ENCODE measurements at places on chromosomes 7 and 10.

GRCh38 chr10:47224546-47225218, 75.3 kb upstream of the GDF10 start:
- no peak for DNase-seq

DNA sequence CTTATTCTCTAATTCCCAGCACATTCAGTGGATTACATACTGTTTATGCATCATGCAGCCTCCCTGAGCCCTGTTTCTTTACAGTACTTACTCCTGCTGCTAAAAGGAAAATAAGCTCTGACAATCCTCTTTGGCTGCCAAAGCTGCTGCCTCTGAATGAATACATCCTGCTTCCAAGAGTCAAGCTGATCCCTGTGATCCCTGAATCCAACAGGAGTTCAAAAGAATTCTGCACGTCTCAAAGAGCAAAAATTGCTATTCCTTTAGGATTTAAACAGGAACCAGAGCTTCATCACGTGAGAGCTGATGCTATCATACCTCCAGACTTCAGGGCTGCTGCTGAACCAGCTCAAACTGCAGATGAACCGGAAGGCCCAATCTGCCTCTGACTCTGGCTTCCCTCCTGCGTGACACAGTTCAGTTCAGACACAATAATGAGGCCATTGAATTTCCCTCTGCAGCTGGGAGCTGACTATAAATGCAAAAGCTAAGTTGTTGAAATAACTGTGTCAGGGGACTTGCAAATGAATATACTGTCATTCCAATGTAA, 851.0 kb upstream of the PHF14 start:
- DNase-seq, result no peak

- DNase-seq, result no peak
Measured at GRCh38 chr10:90276894-90277475, 575.6 kb downstream of the KIF20B start.

DNA sequence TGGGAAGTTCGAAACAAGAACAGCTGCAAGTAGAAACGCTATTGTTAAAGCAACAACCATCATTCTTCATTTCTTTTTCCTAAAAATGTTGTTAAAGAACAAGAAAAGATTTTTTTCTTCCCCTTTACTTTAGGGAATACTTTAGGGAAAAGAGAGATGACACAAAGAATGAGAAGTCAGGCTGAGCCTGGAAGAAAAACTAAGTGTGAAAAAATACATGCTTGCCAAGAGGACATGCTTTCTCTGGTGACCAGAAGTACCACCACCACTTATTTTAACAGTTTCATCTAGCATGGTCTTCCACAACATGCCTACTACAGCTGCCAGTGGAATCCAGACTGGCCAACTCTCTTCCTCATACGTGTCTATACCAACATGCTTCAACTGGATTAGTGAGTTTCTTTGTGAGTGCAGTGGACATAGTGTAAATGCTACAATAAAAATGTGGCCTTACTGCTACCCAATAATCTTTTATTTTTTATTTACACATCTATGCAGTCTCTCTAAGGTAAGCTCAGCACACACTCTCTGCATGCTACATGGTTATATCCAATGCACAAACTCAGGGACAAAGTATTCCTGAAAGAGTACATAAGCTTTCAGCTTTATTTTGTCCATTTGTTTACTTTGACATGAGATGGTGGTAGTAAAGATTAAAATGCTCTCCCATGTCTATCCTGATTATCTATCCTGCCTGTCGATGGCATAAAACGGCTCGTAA, 196.2 kb downstream of the TAX1BP1 start:
- DNase-seq, result no peak

DNA sequence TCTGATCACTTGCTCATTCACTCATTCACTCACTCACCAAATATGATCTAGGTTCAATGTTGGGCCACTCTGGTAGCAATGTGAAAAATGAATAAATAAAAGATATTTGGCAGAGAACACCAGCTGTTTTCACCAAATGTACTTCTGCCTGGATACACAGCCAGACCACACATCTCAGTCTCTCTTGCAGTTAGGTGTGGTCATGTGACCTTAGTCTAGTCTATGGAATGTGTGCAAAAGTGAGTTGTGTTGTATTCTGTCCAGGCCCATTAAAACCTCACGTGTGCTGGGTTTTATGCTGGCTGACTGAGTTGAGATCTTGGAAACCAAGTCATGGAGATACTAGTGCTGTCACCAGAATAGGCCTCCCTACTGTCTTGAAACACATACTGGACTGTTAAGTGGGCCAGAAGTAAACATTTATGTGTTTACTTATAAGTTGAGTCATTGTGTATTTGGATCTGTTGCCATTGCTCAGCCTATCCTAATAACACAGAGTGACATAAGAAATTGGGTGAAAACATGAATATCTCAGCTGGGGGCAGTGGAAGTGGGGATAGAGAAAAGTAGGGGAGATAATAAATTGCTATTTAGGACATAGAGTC, 145.5 kb downstream of the PTEN start:
- DNase-seq, result no peak

DNA sequence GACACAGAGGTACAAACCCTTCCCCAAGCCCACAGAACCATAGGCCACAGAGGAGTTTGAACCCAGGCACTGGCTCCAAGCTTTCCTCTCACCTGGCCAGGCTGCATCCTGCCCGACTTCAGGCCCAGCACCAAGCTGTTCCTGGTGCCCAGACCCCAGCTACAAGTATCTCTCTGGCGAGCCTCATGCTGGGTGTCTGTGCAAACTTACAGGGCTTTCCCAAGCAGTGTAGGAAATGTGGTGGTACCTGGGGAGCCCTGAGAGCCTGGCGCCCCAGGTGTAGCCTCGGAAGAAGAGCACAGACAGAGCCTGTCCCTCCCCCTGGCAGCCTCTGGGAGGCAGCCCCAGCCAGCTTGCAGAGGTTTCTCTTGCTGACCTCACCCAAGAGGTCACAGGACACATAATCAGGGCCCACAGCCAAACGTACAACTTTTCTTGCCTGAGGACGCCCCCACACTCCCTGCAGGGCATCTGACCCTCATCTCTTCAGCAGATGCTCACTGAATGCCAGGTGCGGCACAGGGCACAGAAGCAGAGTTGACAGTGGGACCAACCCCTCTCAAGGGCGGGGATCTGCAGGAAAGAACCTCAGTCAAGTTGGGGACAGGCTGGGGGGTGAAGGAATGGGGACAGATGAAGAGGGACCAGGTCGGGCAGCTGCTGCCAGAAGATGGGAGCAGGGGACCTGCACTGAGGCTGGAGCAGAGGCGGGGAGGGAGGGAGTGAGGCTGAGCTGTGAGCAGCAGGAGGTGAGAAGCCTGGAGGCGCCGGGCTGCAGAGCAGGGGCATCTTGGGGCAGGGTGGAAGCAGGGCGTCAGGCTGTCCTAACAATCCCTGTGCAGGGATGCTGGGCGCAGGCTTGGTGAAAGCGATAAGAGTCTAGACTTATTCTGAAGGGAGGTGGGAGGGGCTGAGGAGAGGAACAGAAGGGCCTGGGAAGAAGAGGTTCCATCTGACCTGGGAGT, 16.3 kb upstream of the MYL7 start:
- no peak for DNase-seq

- DNase-seq, result no peak
Measured at GRCh38 chr7:102262546-102262945, 24.1 kb upstream of the SH2B2 start.

GRCh38 chr10:44398747-44399658, 14.1 kb upstream of the CXCL12 start:
- DNase-seq, result no peak

DNA sequence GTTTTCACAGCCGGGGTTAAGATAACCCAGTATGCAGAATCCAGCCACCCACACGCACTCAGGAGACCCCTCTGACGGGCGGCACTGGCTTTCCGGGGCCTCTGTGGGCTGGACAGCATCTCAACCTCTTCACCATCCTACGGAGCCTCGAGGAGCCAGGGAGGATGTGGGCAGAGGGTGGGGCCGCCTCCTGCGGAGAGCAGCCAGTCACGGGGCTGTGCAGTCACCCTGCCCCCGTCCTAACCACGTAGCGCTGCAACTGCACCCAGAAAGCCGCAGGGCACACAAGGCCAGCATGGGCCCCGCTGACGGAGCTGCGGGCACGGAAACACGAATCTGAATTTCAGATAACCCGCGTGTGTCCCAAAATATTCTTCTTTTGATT, 270.3 kb downstream of the ELFN1 start:
- DNase-seq, result peak; percentile 62

DNA sequence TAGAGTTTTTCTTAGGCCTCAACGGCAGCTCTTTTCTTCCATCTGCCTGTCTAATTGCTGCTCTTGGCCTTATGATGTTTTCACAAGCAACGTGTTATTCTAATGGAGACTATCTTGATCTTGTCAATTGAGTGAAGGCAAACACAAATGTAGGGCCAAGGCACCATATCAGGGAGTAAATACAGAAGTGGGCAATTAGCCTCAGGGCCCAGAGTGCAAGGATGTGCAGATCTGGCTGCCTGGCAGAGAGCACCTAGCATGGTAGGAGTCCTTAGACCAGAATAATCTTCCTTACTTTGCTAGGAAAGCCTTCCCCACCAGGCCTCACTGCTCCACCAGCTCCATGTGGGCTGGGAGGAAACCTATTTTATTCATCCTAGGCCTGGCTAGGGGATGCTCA, 590.9 kb downstream of the LRMDA start:
- DNase-seq, result no peak

DNA sequence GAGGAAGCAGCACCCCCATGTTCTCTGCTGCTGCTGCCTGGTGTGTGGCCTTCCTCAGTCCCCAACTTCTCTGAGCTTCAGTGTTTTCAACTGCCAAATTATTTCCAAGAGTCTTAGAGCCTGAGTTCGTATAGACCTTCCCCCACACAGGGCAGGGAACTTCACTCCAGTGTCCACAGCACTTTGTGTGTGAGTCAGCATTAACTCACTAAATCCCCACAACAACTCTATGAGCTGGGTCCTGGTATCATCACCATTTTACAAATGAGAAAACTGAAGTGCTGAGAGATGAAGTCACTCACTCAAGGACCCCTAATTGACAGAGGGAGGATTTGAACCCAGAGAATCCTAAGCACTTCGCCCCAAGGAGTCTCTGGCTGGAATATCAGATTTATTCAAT, 48.3 kb downstream of the ADCYAP1R1 start:
- DNase-seq, result no peak

DNA sequence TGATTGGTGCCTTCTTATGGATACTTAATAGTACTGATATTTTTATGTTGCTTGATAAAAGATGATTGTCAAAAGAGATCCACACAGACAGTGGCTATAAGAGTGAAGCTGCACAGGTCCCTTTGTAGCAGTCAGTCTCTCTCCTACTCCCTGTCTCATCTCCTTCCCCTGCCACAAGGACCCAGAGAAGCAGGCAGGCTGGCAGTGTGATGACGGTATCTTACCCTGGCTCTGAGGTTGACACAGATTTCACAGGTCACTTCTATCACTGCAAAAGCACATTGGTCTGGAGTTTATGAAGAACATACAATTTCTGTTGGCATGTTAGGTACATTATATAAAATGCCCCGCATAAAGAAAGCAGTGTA, 64.4 kb upstream of the AHR start:
- DNase-seq, result no peak

DNA sequence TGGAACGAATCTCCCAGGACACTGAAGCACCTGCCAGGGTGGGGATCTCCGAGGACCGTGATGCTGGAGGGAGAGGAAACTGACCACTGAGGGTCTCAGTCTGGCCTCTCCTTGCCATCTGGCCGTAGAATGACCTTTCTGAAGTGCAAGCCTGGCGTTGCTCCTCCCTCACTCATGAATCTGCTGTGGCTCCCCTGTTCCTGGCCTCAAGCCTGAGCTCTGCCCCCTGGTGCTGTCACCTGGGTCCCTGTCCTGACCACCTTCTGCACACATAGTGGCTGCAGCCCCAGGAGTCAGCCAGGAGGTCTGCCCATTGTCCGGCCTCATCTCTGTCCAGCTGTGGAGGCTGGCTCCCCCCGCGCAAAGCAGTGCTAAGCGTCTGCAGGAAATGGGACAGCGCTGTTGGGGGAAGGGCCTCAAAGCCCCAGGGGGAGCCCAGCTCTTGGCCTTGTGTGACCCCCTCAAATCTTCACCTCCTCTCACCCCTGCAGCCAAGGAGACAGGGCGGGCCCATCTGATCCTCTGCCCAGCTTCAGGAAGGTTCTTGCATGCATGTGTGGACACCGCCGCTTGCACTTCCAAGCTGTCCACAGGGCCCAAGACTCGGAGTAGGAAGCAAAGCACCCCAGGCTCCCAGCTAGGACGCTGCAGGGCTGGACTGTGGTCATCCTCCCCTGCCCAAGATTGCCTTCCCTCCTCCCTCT, 65.7 kb downstream of the MYL10 start:
- no peak for DNase-seq

- no peak for DNase-seq
Measured at GRCh38 chr10:43906490-43906889, 257.8 kb upstream of the ZNF32 start.

DNA sequence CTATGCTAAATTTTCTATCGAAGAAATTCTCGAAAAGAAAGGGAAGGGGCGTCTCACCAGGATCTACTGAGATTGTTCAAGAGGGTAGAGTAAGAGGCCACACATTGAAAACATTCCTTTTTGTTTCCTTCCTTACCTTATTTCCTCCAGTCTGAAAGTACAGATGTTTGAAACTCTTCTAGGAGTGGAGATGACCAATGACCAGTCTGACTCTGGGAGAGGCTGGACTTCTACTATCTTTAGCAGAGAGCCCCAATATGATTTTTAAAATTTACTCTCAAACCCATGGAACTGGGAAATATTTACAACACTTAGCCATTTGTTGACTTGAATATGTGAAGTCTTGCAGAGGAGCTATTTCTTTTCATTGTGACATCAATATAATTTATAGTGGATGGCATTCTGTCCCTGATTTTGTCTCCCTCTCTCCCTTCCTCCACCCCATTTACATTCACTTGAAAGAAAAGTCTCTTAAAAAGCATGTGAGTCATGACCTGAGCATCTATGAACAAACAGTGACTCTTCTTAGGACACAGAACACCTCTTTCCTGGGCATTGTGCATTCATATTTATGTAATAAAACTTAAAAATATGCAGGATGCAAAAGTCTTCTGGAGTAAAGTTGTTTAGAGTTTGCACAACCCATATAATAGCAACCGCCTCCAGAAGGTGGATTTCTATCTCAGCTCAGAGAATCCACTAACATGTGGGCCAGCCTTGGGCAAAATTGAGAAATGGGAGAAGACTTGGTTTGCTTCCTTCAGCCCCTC, 31.2 kb upstream of the BMPER start:
- no peak for DNase-seq

GRCh38 chr10:99630433-99630832, 10.2 kb upstream of the SLC25A28 start:
- peak; percentile 29 for DNase-seq

- no peak for DNase-seq
Measured at GRCh38 chr10:4081685-4082111, 296.7 kb upstream of the KLF6 start.

DNA sequence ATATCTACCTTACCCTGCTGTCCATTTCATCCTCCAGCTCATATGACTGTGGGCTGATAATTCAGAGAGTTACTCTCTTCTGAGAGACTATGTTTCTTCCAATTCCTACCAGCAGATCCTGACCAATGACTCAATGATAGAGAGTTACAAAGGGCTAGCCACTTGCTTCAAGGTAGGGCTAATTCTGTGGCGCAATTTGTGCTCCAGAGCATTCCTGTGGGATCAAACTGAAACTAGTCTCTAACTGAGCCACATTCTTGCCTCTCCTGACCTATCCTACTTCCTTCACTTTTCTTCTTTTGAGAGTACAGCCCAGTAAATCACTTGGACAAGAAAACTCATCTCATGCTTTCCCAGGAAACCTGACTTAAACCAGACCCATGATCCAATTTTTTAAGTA, 17.9 kb upstream of the ASZ1 start:
- no peak for DNase-seq

GRCh38 chr7:51045319-51046102, 262.8 kb upstream of the GRB10 start:
- no peak for DNase-seq

Measured in colonic mucosa (tissue), 4 donors.